ENCODE measurements at places on chromosomes 7 and 10. TPM values are rescaled to one million over a fixed set of nuclear protein-coding genes. Genes with fewer than 3 reads are reported as not detected.

SLC39A12 gene
- total RNA-seq, result not detected

PRLHR gene
- not detected for total RNA-seq

ZP3 gene
- total RNA-seq, result 8.6 TPM

DNA sequence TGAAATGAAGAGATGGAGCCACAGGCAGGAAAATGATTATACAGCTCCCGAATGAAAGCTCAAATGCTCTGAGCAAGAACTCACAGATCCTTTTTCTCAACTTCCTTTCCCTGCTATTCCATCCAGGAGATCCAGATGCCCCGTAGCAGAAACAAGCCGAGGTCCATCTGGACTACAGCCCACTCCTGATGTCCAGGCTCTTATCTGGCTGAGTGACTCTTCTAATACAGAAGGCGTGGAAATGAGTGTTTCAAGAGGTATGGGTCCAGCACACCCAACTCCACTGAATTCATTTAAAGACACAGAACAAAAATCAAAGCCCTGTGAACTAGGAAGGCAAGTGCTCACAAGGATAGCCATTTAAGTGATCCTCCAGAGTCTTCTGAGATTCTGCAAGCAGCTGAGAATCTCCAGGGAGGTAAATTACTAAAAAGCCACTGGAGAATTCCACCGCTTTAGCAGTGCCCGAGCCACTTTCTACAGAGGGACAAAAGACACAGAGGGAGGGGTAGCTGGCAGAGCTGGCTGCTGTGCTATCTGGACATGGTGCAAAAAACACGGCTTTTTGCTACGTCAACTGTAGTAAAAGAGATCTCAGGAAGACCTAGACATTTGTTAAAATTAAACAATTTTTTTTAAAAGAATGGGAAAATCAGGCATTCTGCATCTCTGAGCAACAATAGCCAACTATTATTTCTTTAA is 24.5 kb downstream of the FAM171A1 start:
- no peak for DNase-seq

SPDYE2B gene
- total RNA-seq, result not detected

GRCh38 chr7:40598915-40599314 is 464.1 kb downstream of the SUGCT start:
- DNase-seq, result no peak

GRCh38 chr10:80415734-80416478 is 7.6 kb downstream of the PRXL2A start:
- no peak for DNase-seq

SPACDR gene
- total RNA-seq, result not detected

CALML3 gene
- total RNA-seq, result not detected

DNA sequence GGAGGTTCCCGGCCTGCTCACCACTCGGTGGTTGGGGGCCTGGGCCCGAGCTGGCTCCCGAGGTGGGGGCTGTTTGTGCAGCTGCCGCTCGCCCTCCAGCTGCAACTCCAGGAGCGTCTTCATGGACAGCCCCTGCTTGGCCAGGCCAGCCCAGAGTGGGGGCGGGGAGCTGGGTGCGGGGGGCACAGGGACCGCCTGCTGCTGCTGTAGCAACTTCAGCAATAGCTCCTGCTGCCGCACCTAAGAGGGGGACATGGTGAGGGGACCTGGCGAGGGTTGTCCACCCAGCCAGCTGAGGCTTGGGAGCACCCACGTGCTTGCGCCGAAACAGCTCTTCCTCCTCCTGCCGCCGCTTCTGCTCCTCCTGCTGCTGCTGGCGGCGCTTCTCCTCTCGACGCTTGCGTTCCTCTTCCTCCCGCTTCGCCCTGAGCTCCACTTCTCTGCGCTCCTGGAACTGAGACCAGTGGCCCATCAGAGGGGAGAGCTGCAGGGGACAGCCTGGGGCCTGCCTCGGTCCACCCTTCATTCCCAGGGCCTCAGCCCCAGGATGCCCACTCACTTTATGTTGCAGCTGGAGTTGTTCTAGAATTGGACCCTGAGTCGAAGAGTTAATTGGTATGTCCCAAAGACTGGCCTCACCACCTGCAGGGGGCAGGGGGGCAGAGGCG is 9.6 kb downstream of the GNB2 start:
- no peak for DNase-seq

GRCh38 chr7:135729230-135729629 is 1.2 kb upstream of the SLC13A4 start:
- DNase-seq, result no peak

LIPK gene
- not detected for total RNA-seq

DNA sequence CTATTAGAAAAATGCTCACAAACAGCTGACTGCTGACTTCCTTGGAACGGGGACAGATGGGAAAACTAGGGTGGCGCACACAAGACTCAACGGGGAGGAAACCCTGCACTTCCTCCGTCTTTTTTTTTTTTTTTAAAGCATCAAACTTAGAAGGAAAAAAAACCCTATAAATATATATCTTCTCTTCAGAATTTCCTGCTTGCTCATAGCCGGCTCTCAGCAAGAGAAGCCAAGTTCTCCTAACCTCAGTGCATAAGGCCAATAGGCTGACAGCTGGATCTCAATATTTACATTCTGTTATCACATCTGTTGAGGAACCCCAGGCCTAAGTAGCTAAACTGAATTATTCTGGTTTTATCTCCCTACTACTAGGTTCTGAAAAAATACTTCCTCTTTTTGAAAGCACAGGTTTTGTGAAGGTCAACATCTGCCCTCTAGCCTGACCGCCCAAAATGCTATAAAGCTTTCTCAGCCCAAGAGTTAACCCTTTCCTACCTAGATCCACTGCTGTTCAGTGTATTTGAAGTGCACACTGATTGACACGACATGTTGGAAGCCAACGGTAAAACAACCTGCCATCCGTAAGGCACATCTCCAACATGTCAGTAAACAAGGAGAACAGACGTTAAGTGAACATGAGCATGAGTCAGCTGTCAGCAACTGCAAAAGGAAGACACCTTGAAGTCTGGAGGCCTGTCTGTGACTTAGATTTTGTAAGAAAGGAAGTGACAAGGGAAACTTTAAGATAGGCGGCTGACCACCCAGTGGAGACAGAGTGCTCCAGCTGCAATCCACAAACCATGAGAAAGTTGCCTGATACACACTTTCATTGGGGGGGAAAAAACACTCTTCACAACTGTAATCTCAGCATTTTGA is 83.8 kb downstream of the EBLN1 start:
- DNase-seq, result no peak

GRCh38 chr10:61835069-61835945 is 66.2 kb upstream of the ARID5B start:
- no peak for DNase-seq

GRCh38 chr7:68420342-68421192 is 1177.7 kb upstream of the AUTS2 start:
- DNase-seq, result no peak

- no peak for DNase-seq
These were observed 97.3 kb downstream of the CCDC71L start for GRCh38 chr7:106563466-106564150.

WBP1L gene
- 71.8 TPM for total RNA-seq

DNA sequence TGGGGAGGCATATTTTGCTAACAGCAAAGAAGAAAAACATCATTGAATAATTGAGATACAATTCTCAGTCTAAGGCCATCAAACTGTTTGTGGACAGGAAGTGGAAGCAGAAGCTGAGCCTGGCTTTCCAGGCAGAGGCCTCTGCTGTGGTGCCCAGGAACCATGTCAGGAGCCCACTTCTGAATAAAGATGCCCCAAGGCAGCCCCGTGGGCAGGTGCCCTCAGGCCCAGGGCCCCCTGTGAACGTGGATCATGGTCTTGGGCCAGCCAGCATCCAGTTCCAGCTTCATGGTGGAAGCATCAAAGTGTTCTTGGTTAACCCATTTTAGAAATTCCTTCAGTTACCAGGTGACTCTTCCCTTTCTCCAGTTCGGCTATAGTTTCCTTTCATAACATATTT is 346.8 kb downstream of the PTPRN2 start:
- DNase-seq, result no peak

TUBAL3 gene
- 0.34 TPM for total RNA-seq

DNA sequence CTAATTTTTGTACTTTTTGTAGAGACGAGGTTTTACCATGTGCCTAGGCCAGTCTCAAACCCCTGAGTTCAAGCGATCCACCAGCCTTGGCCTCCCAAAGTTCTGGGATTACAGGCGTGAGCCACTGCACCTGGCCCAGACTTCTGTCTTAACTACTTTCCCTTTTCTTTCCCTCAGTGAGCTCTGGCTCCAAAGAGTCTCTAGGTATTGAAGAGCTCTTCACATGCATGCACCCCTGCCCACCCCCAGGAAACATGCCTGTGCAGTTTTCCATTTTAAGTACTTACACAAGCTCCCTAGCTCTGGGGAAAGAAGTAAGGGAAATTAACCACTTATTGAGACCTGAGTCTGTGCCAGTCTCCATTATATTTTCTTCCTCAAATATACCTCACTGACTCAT is 2.0 kb downstream of the MYOZ1 start:
- DNase-seq, result no peak

GRCh38 chr7:25858525-25859411 is 293.2 kb upstream of the NFE2L3 start:
- no peak for DNase-seq

- no peak for DNase-seq
These were observed 171.9 kb downstream of the RPS24 start for GRCh38 chr10:78205457-78206016.

DNA sequence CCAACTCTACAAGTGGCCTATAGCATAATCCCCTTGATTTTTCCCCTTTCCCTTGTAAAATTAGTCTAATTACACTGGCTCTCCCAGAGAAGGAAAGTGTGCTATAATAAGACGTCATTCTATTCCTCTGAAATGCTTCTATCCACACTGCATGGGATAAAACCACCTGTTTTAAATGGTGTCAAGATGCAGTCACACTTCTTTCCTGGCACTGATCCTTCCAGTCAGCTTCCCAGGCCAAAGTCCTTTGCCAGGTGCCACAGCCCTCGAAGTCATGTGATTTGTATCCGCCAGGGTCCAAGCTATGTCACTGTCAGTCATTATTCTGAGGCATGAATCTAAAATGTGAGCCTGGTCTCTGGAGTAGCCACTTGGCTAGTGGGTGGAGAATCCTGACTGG is 169.0 kb upstream of the KIAA1217 start:
- DNase-seq, result no peak

SPDYE2 gene
- not detected for total RNA-seq

GRCh38 chr10:58585435-58585834 is 72.8 kb downstream of the BICC1 start:
- no peak for DNase-seq

TSPAN12 gene
- total RNA-seq, result 10.9 TPM
